ENCODE measurements at places on chromosomes 12 and 14. TPM values are rescaled to one million over a fixed set of nuclear protein-coding genes. Genes with fewer than 3 reads are reported as not detected.
A peak's percentile ranks its signal among the peaks of the same experiment; 100 is the strongest.

DNA sequence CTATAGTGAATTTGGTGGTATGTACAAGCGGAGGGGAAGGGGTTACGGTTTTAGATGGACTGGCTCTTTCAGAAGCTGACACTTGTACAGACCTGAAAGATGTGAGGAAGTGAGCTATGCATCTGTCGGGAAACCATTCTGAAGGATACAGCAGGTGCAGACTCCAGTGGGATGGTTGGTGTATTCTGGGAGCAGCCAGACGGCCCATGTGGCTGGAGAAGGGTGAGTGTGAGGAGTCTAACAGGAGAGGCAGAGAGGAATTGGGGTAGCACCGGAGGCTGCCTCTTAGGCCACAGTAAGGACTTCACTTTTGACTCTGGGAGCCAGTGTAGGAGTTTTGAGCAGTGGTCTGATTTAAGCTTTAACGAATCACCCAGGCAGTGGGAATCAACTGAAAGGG lies 90.7 kb downstream of the APAF1 start:
- H3K4me3 ChIP-seq, result no peak overlapping the region
- DNase-seq, result no peak
- H3K36me3 ChIP-seq, result peaks cover 6% of the 10 kb centered on the region
- H3K4me1 ChIP-seq, result peaks cover 6% of the 10 kb centered on the region
- H3K27ac ChIP-seq, result no peak overlapping the region
- no peaks in the 10 kb centered on the region for H3K27me3 ChIP-seq

GRCh38 chr14:92651758-92652406 lies 96.5 kb downstream of the LGMN start:
- DNase-seq, result no peak
- no peaks in the 10 kb centered on the region for H3K27me3 ChIP-seq
- peaks cover 12% of the 10 kb centered on the region for H3K36me3 ChIP-seq
- H3K4me3 ChIP-seq, result no peak overlapping the region
- no peaks in the 10 kb centered on the region for H3K4me1 ChIP-seq

- no peaks in the 10 kb centered on the region for H3K4me1 ChIP-seq
- no peak overlapping the region for H3K27ac ChIP-seq
- H3K36me3 ChIP-seq, result peaks cover 19% of the 10 kb centered on the region
- no peak overlapping the region for H3K4me3 ChIP-seq
- H3K27me3 ChIP-seq, result no peaks in the 10 kb centered on the region
- peak; percentile 73 for DNase-seq
Measured at GRCh38 chr12:96015672-96016071, 19.5 kb upstream of the HAL start.

- no peaks in the 10 kb centered on the region for H3K27me3 ChIP-seq
- no peak for DNase-seq
- no peak overlapping the region for H3K27ac ChIP-seq
- no peak overlapping the region for H3K4me3 ChIP-seq
Measured at GRCh38 chr14:35366521-35366976, 38.0 kb downstream of the NFKBIA start.

GRCh38 chr14:102554821-102555819 lies 37.3 kb upstream of the RCOR1 start:
- H3K27me3 ChIP-seq, result no peaks in the 10 kb centered on the region
- H3K27ac ChIP-seq, result no peak overlapping the region
- no peaks in the 10 kb centered on the region for H3K36me3 ChIP-seq
- DNase-seq, result no peak
- peak overlapping the region; percentile 45 for H3K4me3 ChIP-seq

DNA sequence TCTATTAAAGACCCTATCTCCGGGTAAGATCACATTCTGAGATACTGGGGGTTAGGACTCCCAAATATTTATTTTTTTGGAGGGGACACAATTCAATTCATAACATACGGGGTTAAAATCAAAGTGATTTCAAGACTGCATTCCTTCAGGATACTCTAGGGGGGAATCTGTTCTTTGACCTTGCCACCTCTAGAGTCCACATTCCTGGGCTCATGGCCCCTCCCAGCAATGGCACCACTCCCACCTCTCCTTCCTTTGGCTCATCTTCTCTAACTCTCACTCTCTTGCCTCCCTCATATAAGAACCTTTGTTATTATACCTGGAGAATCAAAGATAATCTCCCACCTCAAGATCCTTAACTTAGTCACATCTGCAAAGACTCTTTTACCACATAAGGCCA lies 79.5 kb downstream of the CAND1 start:
- no peaks in the 10 kb centered on the region for H3K36me3 ChIP-seq
- H3K4me1 ChIP-seq, result no peaks in the 10 kb centered on the region
- no peak overlapping the region for H3K4me3 ChIP-seq

DNA sequence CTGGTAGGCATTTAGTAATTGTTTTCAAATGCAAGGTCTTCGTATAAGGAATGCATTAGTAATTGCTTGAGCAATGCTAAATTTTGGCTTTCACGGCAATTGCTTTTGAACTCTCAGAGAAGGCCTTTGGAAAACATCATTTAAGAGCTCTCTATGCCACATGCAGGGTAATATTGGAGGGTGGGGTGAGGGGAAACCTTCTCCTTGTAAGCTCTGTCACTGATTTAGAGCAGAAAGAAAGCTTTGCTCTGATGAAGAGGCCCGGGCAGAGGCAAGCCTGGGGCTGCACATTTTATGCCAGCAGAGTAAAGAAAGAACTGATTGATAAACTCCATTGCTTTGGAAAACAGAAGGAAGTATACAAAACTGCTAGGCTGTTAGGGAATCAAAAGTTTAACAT lies 70.9 kb downstream of the TRIM9 start:
- H3K4me3 ChIP-seq, result no peak overlapping the region
- H3K27me3 ChIP-seq, result no peaks in the 10 kb centered on the region
- H3K27ac ChIP-seq, result peak overlapping the region; percentile 85
- peaks cover 40% of the 10 kb centered on the region for H3K4me1 ChIP-seq
- peak; percentile 90 for DNase-seq

GRCh38 chr14:44846232-44846824 lies 115.4 kb downstream of the KLHL28 start:
- DNase-seq, result peak; percentile 28
- H3K27me3 ChIP-seq, result no peaks in the 10 kb centered on the region
- no peak overlapping the region for H3K4me3 ChIP-seq
- H3K4me1 ChIP-seq, result no peaks in the 10 kb centered on the region
- H3K36me3 ChIP-seq, result no peaks in the 10 kb centered on the region

- H3K36me3 ChIP-seq, result no peaks in the 10 kb centered on the region
- H3K4me3 ChIP-seq, result no peak overlapping the region
- no peak overlapping the region for H3K27ac ChIP-seq
- no peaks in the 10 kb centered on the region for H3K27me3 ChIP-seq
Measured at GRCh38 chr12:9820281-9820930, 6.9 kb upstream of the KLRF1 start.

GRCh38 chr14:81042438-81042837 lies 87.0 kb downstream of the TSHR start:
- H3K36me3 ChIP-seq, result no peaks in the 10 kb centered on the region
- H3K4me3 ChIP-seq, result no peak overlapping the region
- H3K27ac ChIP-seq, result no peak overlapping the region
- H3K4me1 ChIP-seq, result no peaks in the 10 kb centered on the region

- no peaks in the 10 kb centered on the region for H3K36me3 ChIP-seq
- no peaks in the 10 kb centered on the region for H3K27me3 ChIP-seq
- H3K27ac ChIP-seq, result no peak overlapping the region
- H3K4me3 ChIP-seq, result no peak overlapping the region
- no peak for DNase-seq
Measured at GRCh38 chr12:131097202-131098177, 143.8 kb downstream of the ADGRD1 start.

- no peaks in the 10 kb centered on the region for H3K36me3 ChIP-seq
- no peak for DNase-seq
- no peak overlapping the region for H3K4me3 ChIP-seq
- H3K4me1 ChIP-seq, result no peaks in the 10 kb centered on the region
- no peak overlapping the region for H3K27ac ChIP-seq
Measured at GRCh38 chr12:15942475-15942874, 31.3 kb downstream of the DERA start.

GRCh38 chr14:72525087-72525915 lies 368.6 kb downstream of the DPF3 start:
- no peak overlapping the region for H3K4me3 ChIP-seq
- H3K4me1 ChIP-seq, result peaks cover 6% of the 10 kb centered on the region
- no peaks in the 10 kb centered on the region for H3K27me3 ChIP-seq

GRCh38 chr14:95058491-95058890 lies 98.8 kb downstream of the DICER1 start:
- no peak overlapping the region for H3K4me3 ChIP-seq

DNA sequence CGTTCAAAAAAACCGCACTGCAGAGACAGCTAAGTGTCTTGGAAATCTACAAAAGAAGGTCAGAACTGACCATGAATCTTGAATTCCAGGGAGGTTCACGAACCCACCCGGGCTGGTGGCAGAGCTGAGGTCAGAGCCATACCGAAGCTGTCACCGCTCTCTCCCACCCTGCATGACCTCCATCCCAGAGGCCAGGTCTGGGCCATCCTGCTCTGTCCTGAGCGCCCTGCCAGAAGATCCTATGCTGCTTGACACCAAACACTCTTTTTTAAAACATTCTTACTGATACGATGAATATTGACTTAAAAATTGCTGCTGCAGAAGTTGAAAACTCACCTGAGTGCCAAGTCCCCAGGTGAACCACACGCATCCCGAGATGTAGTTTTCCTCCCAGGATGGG lies 329.1 kb upstream of the FKBP4 start:
- H3K4me1 ChIP-seq, result no peaks in the 10 kb centered on the region
- no peaks in the 10 kb centered on the region for H3K27me3 ChIP-seq
- no peak for DNase-seq
- H3K27ac ChIP-seq, result no peak overlapping the region
- H3K4me3 ChIP-seq, result no peak overlapping the region
- peaks cover 20% of the 10 kb centered on the region for H3K36me3 ChIP-seq

DNA sequence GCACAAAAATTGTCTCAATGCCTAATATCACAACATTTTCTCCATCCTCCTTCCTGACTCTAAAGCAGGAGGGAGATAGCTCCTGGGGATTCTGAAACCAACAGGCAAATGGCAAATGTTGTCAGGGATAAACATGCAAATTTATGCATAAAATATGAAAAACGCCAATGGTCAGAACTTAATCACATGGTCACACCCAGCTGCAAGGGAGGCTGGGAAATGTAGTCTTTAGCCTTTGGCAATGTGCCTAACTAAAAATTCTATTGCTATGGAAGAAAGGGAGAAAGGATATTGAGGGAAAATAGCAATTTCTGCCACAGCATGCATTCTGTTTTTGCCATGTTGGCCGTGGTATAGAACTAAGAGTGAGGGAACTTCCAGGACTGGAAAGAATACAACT lies 11.7 kb upstream of the OASL start:
- H3K27ac ChIP-seq, result no peak overlapping the region
- H3K4me3 ChIP-seq, result no peak overlapping the region
- no peaks in the 10 kb centered on the region for H3K36me3 ChIP-seq
- no peaks in the 10 kb centered on the region for H3K4me1 ChIP-seq
- H3K27me3 ChIP-seq, result no peaks in the 10 kb centered on the region
- no peak for DNase-seq

- H3K27me3 ChIP-seq, result no peaks in the 10 kb centered on the region
- peaks cover 26% of the 10 kb centered on the region for H3K4me1 ChIP-seq
- no peak for DNase-seq
- H3K27ac ChIP-seq, result no peak overlapping the region
Measured at GRCh38 chr14:100790502-100791347, 35.2 kb upstream of the MEG3 start.

- no peak overlapping the region for H3K27ac ChIP-seq
- no peaks in the 10 kb centered on the region for H3K27me3 ChIP-seq
- no peak overlapping the region for H3K4me3 ChIP-seq
- H3K4me1 ChIP-seq, result no peaks in the 10 kb centered on the region
- H3K36me3 ChIP-seq, result no peaks in the 10 kb centered on the region
Measured at GRCh38 chr14:106841701-106842100, 1315.3 kb downstream of the TMEM121 start.

GRCh38 chr14:69317102-69317755 lies 57.3 kb downstream of the GALNT16 start:
- H3K36me3 ChIP-seq, result peaks cover 14% of the 10 kb centered on the region
- H3K27me3 ChIP-seq, result no peaks in the 10 kb centered on the region
- no peak for DNase-seq
- no peak overlapping the region for H3K4me3 ChIP-seq

DNA sequence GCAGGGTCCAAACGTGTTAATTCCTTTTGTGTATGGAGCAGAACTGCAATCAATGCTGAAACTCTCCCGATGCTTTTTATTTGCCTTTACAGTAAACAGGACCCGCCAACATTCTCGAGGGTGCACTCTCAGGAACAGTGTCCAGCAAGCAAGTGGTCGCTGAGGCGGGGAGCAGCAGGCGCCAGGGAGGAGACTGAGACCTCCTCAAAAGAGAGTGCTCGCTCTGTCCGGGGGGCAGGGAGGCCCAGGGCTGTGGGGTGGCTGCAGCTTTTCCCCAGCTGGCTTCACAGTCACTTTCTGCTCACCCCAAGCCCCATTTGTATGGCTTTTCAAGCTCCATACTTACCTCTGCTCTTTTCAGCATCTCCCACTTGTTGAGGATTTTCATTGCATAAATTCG lies 49.2 kb downstream of the CDC42BPB start:
- no peaks in the 10 kb centered on the region for H3K27me3 ChIP-seq
- peaks cover 66% of the 10 kb centered on the region for H3K36me3 ChIP-seq
- DNase-seq, result no peak
- no peak overlapping the region for H3K4me3 ChIP-seq
- H3K27ac ChIP-seq, result no peak overlapping the region

Gene EML5
- 16.1 TPM for total RNA-seq

Gene RNASE3
- total RNA-seq, result 3.7 TPM

Gene STAT6
- 58.0 TPM for total RNA-seq

Gene SYNDIG1L
- 8.7 TPM for total RNA-seq

Gene EXOC3L4
- total RNA-seq, result 0.50 TPM

Gene FGF23
- total RNA-seq, result 0.40 TPM

Gene FAM90A1
- total RNA-seq, result not detected

Gene NRL
- 1.8 TPM for total RNA-seq

Gene PEX5
- 38.8 TPM for total RNA-seq

Gene TMEM179
- 9.4 TPM for total RNA-seq

Gene TC2N
- 10.7 TPM for total RNA-seq

Gene DDX11
- 12.0 TPM for total RNA-seq

Gene NYNRIN
- total RNA-seq, result 37.4 TPM

Gene KSR2
- total RNA-seq, result 10.0 TPM

Gene TEAD4
- 2.7 TPM for total RNA-seq

Gene NUAK1
- total RNA-seq, result 20.1 TPM

Gene SELPLG
- total RNA-seq, result 9.1 TPM

Gene MYH7
- 1.2 TPM for total RNA-seq
